ENCODE measurements at places on chromosomes 1 and 21. TPM values are rescaled to one million over a fixed set of nuclear protein-coding genes. Genes with fewer than 3 reads are reported as not detected.

Gene KCNT2
- total RNA-seq = not detected

Gene TUT4
- 26.5 TPM for total RNA-seq

Gene QSOX1
- total RNA-seq = 92.7 TPM

Gene S100A14
- total RNA-seq = 1,223 TPM

Gene LCE2C
- 0.34 TPM for total RNA-seq

Gene MATN1
- 0.07 TPM for total RNA-seq

Gene LCE1E
- 0.51 TPM for total RNA-seq

Gene PTGFR
- 6.0 TPM for total RNA-seq

Gene NDUFS2
- 96.5 TPM for total RNA-seq

Gene KRTAP19-3
- not detected for total RNA-seq

Gene NLRP3
- total RNA-seq = 0.04 TPM

Gene OR6K3
- total RNA-seq = not detected

Gene PPIAL4G
- total RNA-seq = not detected

Gene CFAP141
- total RNA-seq = not detected

Gene SLC25A24
- 60.9 TPM for total RNA-seq

Gene NTMT2
- total RNA-seq = not detected

Gene S100A7A
- total RNA-seq = not detected

Gene SELL
- not detected for total RNA-seq

Gene HTR6
- not detected for total RNA-seq

Gene TEX50
- not detected for total RNA-seq

Gene PLEKHN1
- total RNA-seq = 4.6 TPM

Gene BLACAT1
- 2.4 TPM for total RNA-seq

Gene SPRR4
- 0.18 TPM for total RNA-seq

Gene AMPD2
- total RNA-seq = 28.1 TPM

Gene TRIM67
- not detected for total RNA-seq

Gene CNTN2
- not detected for total RNA-seq

Gene TENT5C
- 0.11 TPM for total RNA-seq

Gene RAB7B
- total RNA-seq = 18.6 TPM

Gene NCMAP
- total RNA-seq = 0.04 TPM

Gene MX1
- total RNA-seq = 297 TPM

Gene DENND2D
- total RNA-seq = 13.3 TPM

Gene HPDL
- 2.2 TPM for total RNA-seq

Gene EDARADD
- 6.3 TPM for total RNA-seq

Gene ZNF436
- 11.8 TPM for total RNA-seq

Gene SPRR3
- 0.44 TPM for total RNA-seq

Gene MIXL1
- total RNA-seq = not detected

Gene OR10Z1
- total RNA-seq = not detected

Gene THEMIS2
- 2.1 TPM for total RNA-seq

Gene SERPINC1
- total RNA-seq = not detected

Gene PCP4
- not detected for total RNA-seq

Gene MPZ
- 0.56 TPM for total RNA-seq

Gene C1orf226
- total RNA-seq = 0.71 TPM

Gene TTC39A
- total RNA-seq = 0.25 TPM

Gene HES3
- total RNA-seq = not detected

Gene PLA2G2F
- total RNA-seq = 0.04 TPM

Gene CAPN9
- total RNA-seq = not detected

Gene CDC42
- total RNA-seq = 301 TPM

Gene PCNX2
- 23.6 TPM for total RNA-seq

Gene GPATCH2
- total RNA-seq = 15.7 TPM

Gene RGL1
- total RNA-seq = 1.1 TPM

Gene DENND2C
- total RNA-seq = 6.1 TPM
